Fibroblast of lung (primary cell): ENCODE measurements at places on chromosomes 5 and 9. TPM values are rescaled to one million over a fixed set of nuclear protein-coding genes. Genes with fewer than 3 reads are reported as not detected.

TNFSF8 gene
- total RNA-seq = not detected in 2 replicates

GRCh38 chr5:1374030-1374678 is 29.3 kb upstream of the CLPTM1L start:
- no peak overlapping the region for H3K27ac ChIP-seq
- no peak for DNase-seq
- no peaks in the 10 kb centered on the region for H3K4me1 ChIP-seq
- H3K4me3 ChIP-seq = no peak overlapping the region

OLFML2A gene
- 30.6 and 33.7 TPM in 2 replicates for total RNA-seq

DNA sequence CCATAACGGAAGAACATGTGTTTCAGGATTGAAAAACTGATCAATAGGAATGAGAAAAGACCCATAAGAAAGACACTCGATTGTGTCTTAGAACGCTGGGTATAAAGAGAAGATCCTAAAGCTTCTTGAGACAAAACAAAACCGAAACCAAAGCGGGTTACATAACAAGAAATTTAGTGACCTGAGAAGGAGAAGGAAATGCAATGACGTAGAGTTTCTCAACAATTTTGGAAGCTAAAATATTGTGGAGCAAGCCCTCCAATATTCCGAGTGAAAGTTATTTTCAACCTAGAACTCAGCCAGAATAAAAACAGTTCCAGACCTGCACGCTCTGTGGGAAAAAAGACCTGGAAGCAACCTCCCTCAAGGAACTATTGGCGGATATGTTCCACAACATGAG is 81.9 kb upstream of the FREM1 start:
- peak overlapping the region; percentile 69 for H3K4me3 ChIP-seq
- H3K36me3 ChIP-seq = no peaks in the 10 kb centered on the region
- no peaks in the 10 kb centered on the region for H3K4me1 ChIP-seq
- H3K27me3 ChIP-seq = no peaks in the 10 kb centered on the region

DNA sequence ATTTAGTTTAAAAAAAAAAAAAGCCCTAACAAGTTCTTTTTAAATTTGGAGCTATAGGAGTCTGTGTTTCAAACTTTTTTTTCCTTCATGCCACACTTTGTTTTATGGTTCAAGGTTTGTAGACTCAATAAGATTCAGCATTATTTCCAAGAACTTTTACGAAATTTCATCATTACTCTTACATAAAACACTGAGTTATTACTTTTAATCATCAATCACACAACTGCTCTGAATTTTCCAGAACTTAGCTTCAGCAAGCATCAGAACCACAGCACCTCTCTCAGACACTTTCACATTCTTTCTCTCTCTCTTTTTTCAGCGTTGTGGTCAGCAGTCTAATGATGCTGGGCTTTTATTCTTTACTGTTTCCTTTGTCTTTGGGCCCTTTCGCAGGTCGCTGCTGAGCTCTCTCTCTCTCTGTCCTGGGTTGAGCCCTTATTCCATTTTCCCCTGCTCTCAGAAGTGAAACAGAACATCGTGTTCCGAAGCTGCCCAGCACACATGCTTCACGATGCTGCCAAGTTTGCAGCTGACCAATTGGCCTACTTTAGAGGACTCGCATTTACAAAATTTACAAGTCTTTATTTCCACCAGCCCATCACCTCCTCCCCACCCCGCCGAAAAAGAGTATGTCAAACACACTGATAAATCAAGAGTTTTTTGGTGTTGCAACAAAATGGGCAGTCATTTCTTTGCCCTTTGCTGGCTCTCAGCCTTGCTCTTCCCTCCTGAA is 44.6 kb upstream of the PIK3R1 start:
- H3K27ac ChIP-seq = no peak overlapping the region
- peak overlapping the region; percentile 38 for H3K4me3 ChIP-seq
- H3K27me3 ChIP-seq = no peaks in the 10 kb centered on the region
- peaks cover 2% of the 10 kb centered on the region for H3K4me1 ChIP-seq

GRCh38 chr9:121598965-121599871 is 52.2 kb upstream of the DAB2IP start:
- peak overlapping the region; percentile 62 for H3K4me3 ChIP-seq
- peaks cover 10% of the 10 kb centered on the region for H3K27me3 ChIP-seq
- H3K4me1 ChIP-seq = peaks cover 21% of the 10 kb centered on the region
- H3K27ac ChIP-seq = peak overlapping the region; percentile 66
- H3K36me3 ChIP-seq = no peaks in the 10 kb centered on the region

DNA sequence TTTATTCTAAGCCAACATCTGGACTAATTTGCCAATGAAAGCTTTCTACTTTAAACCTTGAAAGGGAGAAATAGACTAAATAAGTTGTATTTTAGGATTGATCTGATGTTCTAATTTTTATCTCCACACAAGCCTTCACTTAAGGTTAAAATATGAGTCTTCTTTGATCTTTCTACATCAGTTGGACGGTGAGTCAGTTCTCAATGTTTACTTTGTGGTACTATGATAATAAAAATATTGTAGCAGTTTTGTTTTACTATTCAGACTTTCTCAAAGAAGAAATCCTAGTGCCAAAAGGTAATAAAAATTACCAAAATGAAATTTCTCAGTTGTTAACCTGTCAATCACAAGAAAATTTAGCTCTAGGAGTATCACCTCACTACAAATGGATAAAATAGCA is 203.5 kb upstream of the RGMB start:
- H3K4me1 ChIP-seq = peaks cover 11% of the 10 kb centered on the region
- DNase-seq = peak; percentile 68
- H3K27me3 ChIP-seq = no peaks in the 10 kb centered on the region

- H3K4me1 ChIP-seq = peaks cover 7% of the 10 kb centered on the region
- peak overlapping the region; percentile 85 for H3K27ac ChIP-seq
- peak overlapping the region; percentile 59 for H3K4me3 ChIP-seq
- no peaks in the 10 kb centered on the region for H3K36me3 ChIP-seq
Observed at GRCh38 chr9:129202613-129203555, 24.8 kb upstream of the IER5L start.

RACK1 gene
- total RNA-seq = 4,649 and 6,091 TPM in 2 replicates

- no peaks in the 10 kb centered on the region for H3K36me3 ChIP-seq
- H3K27me3 ChIP-seq = no peaks in the 10 kb centered on the region
- no peak for DNase-seq
- H3K4me3 ChIP-seq = no peak overlapping the region
- no peaks in the 10 kb centered on the region for H3K4me1 ChIP-seq
Observed at GRCh38 chr5:137156180-137156579, 342.9 kb downstream of the SPOCK1 start.

LCN12 gene
- total RNA-seq = 0.17 TPM in 1 of 2 replicates, not detected in the other

GRCh38 chr5:45796959-45797553 is 100.9 kb upstream of the HCN1 start:
- H3K27ac ChIP-seq = no peak overlapping the region
- no peak for DNase-seq
- no peaks in the 10 kb centered on the region for H3K36me3 ChIP-seq

GRCh38 chr5:79133657-79134451 is 22.2 kb downstream of the BHMT start:
- no peaks in the 10 kb centered on the region for H3K36me3 ChIP-seq
- no peaks in the 10 kb centered on the region for H3K27me3 ChIP-seq
- peaks cover 6% of the 10 kb centered on the region for H3K4me1 ChIP-seq
- H3K4me3 ChIP-seq = peak overlapping the region; percentile 55
- peak; percentile 94 for DNase-seq

GRCh38 chr5:79514391-79515105 is 614 bp upstream of the HOMER1 start:
- H3K36me3 ChIP-seq = no peaks in the 10 kb centered on the region
- peak; percentile 97 for DNase-seq
- H3K27me3 ChIP-seq = no peaks in the 10 kb centered on the region
